SK-N-DZ (cell line): ENCODE measurements at places on chromosomes 2 and 18.

GRCh38 chr2:164110515-164110914, 374.7 kb upstream of the FIGN start:
- DNase-seq, result no peak

DNA sequence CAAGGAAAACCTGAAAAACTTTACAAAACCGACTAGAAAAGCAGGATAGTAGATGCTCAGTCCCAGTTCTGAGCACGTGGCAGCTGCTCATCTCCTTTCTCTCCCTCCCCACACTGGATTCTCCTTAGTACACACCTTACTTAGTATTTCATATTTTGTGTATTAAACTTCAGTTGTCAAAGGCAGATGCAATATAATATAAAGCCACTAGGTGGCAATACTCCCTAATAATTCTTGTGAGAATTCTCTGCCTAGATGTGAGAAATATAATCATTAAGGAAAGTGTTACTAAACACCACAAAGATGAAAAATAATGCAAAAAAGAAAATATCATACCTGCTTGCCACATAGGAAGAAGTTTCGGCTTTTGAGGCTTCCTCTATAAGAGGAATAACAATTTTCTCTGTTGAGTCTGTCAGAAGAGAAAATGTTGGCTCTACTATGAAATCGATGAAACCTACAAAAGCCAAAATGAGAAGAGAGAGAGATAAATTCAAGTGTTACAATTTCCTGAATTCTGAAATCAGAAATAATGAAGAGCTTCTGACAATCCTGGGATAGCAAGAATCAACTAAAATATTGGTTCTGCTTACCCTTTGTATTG, 200.6 kb downstream of the PPP1R1C start:
- peak; percentile 59 for DNase-seq

DNA sequence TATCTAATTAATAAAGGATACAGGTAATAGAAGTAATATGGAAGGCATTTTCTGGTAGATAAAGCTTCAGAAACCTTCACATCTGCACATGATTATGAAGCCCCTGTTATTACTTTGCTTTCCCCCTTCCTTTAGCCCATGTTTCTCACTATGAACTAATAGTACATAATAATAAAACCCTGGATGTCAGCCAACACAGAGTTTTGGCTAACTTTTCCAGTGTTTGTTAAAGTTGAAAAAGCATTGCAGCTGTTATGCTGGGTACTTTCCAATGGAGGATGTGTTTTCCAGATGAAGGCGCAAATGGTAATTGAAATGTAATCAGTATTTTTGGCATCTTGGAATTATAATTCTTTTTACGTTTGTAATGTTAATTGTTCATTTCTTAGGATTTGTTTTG, 43.5 kb downstream of the SPTBN1 start:
- DNase-seq, result no peak

- no peak for DNase-seq
Observed at GRCh38 chr2:118473846-118474540, 373.5 kb downstream of the EN1 start.

- no peak for DNase-seq
Observed at GRCh38 chr2:101329026-101329425, 20.5 kb upstream of the RNF149 start.

GRCh38 chr2:203909974-203910373, 26.6 kb upstream of the ICOS start:
- DNase-seq, result no peak

DNA sequence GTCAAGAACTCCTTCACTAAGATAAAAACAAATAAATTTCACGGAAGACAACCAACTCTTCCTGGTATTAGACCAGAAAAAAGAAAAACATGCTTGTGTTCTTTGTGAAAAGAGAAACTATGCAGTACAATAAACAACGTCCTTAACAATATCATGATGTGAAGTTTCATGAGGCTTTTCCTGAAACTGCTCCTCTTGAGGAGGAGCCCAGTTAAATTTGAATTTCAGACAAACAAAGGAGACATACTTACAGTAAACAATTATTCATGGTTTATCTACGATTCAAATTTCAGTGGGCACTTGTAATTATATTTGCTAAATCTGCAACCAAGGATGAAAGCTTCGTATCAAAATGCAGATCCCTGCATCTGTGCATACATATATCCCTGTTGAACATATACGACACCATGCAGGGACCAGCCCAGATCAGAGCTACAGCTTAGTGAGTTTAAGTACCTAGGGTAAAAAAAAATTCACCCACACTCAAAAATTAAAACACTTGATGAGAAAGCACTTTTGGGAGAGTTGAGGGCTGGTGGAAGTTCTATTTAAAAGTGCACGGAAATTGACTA, 24.8 kb upstream of the SLC9A2 start:
- DNase-seq, result no peak

DNA sequence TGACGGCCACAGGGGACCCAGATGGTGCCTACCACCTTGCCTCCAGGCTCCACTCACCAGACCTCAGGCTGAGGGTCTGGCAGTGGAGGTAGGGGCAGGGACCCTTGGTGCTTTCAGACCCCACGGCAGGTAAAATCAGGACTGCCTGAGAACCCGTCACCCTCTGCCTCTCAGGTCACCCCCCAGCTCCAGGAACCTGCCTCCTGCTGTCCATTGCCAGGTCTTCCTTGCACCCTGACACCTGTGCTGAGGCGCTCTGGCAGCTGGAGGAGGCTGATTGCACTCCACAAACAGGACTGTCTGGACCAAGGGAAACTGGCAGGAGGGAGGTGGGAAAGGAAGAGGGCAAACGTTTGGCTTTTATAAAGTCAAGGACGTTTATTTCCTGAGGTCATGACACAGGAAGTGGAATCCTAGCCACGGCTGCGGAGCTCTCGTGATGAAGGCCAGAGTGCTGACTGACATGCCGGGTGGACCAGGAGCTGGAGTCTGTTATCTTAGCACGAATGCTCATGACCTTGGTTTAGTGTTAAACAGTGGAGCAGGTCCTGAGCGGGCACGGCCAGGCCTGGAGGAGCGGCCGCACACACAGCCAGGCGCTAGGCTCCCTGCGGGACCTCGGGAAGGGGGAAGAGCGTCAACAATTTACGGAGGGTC, 40.5 kb downstream of the ANO7 start:
- no peak for DNase-seq

- no peak for DNase-seq
Observed at GRCh38 chr18:69574401-69574800, 173.7 kb downstream of the DOK6 start.

- DNase-seq, result no peak
Observed at GRCh38 chr2:159399716-159400415, 113.4 kb upstream of the WDSUB1 start.

DNA sequence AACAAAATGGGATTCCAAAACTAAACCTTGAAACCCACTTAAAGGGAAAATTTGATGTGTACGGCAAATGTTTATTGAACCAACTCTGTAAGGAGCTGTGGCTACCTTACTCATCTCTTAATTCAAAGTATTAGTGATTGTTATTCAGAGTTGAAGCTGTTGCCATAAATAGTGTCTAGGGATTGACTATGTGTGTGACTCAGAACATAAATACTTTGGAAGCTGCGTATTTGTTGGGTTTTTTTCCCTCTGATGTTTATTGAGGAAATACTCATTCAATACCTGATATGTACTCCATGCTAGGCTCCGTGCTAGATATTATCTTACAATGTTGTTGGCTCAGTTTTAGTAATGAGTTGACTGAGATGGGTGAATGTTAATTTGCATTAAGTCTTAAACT, 90.4 kb downstream of the PTRHD1 start:
- no peak for DNase-seq

- DNase-seq, result no peak
Observed at GRCh38 chr2:181836583-181836982, 54.9 kb upstream of the ITPRID2 start.

DNA sequence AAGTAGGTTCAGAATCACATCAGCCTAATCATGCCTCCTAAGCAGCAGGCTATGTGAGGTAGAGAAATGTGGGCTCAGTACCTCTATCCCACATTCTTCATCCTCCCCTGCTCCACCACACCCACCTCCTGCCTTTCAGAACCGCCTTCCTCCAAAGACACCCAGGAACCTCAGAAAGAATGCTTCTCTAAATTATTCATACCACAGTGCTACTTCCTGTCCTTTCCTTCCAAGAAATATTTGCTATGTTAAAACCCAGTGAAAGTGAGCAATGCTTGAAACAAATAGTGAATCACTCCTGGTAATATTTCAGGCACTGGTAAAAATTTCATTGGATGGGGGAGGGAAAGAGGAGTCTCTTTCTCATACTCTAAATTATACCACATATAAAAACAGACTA, 24.0 kb upstream of the CREB1 start:
- no peak for DNase-seq

DNA sequence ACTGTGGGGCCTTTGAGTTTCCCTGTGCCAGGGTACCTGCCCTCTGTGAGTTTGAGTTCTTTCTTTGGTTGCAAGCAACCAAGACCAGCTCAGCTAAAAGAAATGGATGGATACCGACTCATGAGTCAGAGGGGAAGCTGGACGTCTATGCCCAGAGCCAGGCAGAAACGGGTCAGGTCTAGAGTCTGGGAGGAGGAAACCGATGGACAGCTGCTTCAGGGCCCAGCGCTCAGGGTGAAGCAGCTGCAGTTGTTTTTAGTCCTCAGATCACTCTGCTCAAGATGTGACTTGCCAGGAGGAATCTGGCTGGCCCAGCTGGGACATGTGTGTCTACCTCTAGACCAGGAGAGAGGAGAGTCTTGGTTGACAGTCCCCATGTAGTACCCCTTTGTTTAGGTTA, 10.1 kb upstream of the TYMS start:
- no peak for DNase-seq

DNA sequence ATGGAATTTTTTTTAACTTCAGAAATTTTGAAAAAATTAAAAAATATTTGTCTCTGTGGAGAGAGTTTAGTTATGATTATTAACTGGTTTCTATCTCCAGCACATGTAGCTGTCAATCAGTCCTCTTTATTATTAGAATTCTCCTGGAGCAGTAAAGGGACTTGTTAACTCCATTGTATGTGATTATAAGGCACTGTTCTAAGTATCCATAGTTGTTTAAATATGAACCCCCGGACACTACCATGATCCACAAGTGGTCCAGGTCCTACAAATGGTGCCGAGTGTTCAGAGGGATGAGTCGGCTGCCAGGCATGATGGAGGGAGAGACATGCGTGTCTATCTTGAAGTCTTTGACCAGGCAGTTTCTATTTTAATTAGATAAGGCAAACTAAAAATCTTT, 492 bp downstream of the CHRNA1 start:
- no peak for DNase-seq

- DNase-seq, result no peak
Observed at GRCh38 chr18:50340078-50340477, 34.8 kb upstream of the SKA1 start.

GRCh38 chr2:7070483-7070882, 153.3 kb downstream of the RNF144A start:
- DNase-seq, result peak; percentile 98

DNA sequence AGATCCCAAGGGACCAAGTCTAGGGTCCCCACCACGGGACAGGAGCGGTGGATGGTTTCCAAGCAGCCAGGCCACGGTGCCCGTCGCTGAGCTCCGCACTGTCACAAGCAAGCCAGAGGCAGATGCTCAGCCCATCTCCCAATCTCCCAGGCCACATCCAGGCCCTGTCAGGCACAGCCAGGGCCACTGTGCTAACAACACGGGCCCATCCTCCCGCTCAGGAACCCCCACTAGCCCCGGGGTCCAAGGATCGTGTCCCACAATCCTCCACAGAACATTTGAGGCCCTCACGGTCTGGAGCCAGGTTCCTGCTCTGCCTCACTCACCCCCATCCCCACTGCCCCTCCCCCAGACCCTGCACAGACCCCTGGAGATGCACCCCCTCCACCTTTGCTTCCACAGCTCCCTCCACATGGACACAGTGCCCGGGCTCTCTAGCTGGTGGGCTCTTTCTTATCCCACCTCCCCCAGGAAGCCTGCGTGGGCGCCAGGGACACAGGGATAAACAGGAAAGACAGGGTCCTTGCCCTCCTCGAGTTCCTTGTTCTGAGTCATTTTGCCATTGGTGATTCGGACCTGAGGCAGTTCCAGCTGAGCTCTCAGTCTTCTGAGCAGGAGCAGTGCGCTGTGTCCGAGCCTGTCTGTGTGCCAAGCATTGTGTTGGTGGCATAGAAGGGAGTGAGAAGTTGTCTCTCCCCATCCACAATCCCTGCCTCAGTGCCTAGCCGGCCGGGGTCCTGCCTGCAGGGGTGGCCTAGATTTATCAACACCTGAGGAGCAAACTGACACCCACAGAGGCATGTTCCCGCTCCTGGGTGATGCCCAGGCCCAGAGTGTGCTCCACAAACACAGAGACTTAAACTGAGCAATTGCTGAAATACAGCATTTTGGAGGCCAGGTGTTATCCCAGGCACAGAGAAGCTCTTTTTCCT, 7.0 kb downstream of the CROCC2 start:
- no peak for DNase-seq

- DNase-seq, result no peak
Observed at GRCh38 chr2:54609241-54609640, 114.2 kb upstream of the EML6 start.

DNA sequence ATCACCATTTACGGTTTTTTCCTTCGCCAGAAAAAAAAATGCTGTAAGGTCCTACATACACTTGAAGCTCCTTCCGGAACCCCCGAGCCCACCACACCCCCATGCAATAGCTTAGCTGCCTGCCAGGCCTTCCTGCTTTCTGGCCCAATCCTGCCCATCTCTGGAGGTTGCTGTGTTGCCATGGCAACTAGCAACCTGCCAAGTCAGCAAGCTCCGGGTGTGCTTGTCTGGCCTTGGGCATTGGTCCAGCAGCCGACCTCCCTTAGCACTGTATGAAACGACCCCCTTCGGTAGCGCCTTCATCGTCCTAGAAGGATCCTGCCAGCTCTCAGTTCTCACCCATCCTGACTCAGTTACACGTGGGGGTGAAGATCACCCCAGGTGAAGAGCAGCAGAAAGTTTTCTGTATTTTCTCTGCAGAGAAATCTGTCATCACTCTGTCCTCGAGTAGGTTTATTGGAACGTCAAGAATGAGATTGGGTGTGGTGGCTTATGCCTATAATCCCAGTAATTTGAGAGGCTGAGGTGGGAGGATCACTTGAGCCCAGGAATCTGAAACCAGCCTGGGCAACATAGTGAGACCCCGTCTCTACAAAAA, 47.4 kb upstream of the MTCL1 start:
- DNase-seq, result peak; percentile 73

GRCh38 chr2:36734304-36734703, 37.8 kb downstream of the VIT start:
- no peak for DNase-seq

DNA sequence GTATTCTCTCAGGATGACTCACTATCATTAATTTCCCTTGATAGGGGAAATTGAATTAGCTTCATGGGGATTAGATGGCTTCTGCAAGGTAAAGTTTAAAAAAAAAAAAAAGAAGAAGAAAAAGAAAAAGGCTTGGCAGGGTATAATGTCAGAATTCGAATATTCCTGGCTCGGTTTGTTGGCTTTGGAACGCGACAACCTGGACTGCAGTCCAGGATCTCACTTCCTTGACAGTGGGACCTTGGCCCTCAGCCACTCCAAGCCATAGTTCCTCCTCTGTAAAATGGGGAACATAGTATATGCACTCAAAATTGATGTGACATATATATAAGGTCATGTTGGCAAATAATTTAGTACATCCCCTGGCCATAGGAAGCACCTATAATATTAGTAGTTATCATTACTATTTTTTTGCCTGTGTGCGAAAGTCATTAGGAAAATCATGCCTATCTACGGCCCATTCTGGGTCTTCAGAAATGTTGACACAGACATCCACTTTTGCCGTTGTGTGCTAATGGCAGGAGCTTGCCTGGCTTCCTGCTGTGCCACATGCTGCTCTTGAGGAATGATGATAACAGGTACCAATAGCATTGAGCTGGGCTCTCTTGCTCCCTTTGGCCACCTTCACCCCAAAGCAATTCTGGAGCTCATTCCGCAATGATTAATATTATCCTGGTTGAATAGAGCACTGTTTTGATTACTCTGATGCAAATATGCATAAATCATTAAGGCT, 97.9 kb downstream of the MTCL1 start:
- no peak for DNase-seq
